ENCODE measurements at places on chromosomes 1 and 21. TPM values are rescaled to one million over a fixed set of nuclear protein-coding genes. Genes with fewer than 3 reads are reported as not detected.

The HTR6 gene
- total RNA-seq: not detected

- H3K27ac ChIP-seq: peak overlapping the region; percentile 22
- no peak overlapping the region for H3K4me3 ChIP-seq
- DNase-seq: no peak
- H3K27me3 ChIP-seq: no peaks in the 10 kb centered on the region
These were observed 10.0 kb upstream of the MACF1 start for GRCh38 chr1:39194398-39195051.

- no peaks in the 10 kb centered on the region for H3K27me3 ChIP-seq
- H3K36me3 ChIP-seq: no peaks in the 10 kb centered on the region
- no peak for DNase-seq
- H3K4me3 ChIP-seq: no peak overlapping the region
These were observed 67.0 kb upstream of the LRRC53 start for GRCh38 chr1:74579425-74579824.

DNA sequence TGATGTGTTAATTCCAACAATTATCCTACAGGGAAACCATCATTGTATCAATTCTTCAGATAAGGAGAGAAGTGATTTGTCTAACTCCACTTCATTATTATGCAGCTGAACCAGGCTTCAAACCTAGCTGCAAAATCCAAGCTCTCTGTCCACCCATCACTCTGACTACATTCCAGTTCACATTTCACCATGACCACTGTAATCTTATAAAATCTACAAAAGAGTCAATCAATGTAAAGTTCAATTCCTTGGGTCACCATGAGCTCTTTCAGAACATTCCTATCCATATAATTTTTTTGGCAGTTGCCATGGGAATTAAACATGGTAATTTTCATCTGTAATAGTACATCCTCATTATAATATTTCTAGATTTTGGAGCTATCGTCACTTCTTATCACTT lies 100.9 kb downstream of the PLPPR5 start:
- no peaks in the 10 kb centered on the region for H3K27me3 ChIP-seq
- DNase-seq: no peak
- peaks cover 9% of the 10 kb centered on the region for H3K4me1 ChIP-seq
- H3K4me3 ChIP-seq: no peak overlapping the region
- H3K27ac ChIP-seq: peak overlapping the region; percentile 60

Data from Calu3 (cell line).